D341Med (cell line): ENCODE measurements at places on chromosomes 2 and 18.

- no peak for DNase-seq
Observed at GRCh38 chr18:46891742-46892214, 25.5 kb downstream of the PIAS2 start.

DNA sequence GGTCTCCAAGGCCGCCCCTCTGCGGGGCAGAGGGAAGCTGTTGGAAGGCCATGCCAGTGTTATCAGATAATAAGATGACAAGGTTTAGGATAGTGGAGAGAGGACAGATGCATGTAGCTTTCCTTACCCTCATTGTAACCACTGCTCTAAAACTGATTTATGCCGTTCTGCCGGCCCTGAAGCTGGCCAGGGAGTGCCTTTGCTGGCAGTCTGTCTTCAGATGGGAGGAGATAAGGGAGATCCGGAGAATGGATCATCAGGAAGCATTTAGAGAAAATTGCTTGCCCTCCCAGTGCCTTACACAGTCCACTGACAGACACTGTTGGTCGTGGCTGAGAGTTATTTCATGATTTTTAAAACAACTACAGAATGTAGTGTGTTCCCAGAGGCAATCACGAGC lies 35.4 kb upstream of the MYO3B start:
- no peak for DNase-seq

GRCh38 chr2:237801466-237801865 lies 2.9 kb downstream of the RBM44 start:
- no peak for DNase-seq

DNA sequence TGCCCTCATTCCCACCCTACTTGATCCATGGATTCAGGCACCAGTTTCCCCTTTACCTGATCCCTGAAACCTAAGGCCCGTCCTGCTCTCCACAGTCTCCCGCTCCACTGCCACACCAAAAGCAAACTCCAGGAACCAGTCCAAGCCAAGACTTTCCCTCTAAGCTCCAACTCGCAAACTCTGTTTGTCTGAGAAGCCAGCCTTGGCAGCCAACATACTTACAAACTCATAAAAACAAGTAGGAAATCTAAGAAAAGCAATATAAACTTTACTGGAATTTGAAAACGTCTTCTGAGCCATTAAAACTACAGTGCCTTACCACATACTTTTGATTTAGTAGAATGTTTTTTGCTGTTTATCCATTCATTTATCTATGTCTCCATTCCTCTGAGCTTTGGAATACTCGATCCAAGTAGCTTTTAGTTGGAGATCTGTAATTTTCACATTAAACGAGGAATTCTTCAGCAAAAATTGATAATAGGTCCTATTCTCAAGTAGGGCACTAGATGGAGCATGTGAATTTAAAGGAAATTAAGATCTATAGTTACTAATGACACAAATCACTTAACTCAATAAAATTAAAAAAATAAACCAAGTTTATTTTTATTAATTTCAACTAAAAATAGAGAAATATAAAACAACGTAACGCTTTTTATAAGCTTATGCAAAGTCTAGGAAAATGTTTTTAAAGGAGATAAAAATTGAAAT lies 199.7 kb downstream of the MYO3B start:
- DNase-seq: no peak

GRCh38 chr2:226488034-226488433 lies 311.6 kb downstream of the IRS1 start:
- no peak for DNase-seq

DNA sequence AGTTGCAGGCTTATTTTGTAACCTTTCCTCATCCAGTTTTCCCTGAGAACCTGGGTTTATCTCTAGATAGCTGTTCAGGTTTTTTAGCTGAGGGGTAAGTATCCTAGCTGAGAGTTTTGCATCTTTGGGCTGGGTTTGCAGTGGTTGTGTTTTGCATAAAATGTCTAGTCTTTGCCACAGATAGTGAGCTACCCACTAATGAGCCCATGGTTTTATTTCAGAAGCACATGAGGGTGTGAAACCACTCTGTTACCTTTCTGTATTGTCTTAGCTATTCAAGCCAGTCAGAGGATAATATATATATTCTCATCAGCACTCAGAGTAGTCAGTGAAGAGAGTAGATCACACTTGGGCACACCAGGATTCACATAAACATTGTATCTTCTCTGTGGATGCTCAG lies 24.6 kb upstream of the TXNDC2 start:
- DNase-seq: no peak

- no peak for DNase-seq
Observed at GRCh38 chr2:207993151-207993763, 32.1 kb downstream of the PLEKHM3 start.

DNA sequence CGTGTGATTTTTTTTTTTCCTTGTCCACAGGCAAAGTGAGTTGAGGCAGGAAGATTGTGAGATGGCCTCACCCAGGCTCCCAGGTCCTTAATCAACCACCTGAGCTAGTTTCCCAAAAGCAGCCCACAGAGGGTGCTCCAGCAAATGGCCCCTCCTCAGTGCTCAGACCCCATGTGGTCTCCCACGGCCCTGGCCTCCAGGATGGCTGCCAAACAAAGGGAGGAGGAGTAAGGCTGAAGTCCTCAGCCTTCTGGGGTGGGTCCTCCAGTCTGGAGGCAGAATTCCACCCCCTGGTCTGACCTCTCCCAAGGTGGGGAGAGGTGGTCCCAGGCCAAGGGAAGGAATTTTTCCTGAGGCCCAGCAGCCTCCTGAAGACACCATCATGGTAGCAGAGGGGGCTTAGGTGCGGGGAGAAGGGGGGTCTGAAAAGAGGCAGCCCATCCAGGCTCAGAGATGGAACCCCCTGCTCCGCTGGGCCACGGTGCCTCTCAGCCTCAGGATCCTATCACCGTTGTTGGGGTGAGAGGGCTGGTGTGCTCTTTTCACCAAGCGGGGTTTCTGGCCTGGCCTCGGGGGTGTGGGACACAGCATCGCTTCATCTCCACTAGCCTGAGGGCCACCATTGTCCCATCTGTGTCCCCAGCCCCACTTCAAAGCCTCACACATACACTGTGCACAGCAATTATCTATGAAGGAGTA lies 2.3 kb downstream of the NGEF start:
- DNase-seq: no peak

DNA sequence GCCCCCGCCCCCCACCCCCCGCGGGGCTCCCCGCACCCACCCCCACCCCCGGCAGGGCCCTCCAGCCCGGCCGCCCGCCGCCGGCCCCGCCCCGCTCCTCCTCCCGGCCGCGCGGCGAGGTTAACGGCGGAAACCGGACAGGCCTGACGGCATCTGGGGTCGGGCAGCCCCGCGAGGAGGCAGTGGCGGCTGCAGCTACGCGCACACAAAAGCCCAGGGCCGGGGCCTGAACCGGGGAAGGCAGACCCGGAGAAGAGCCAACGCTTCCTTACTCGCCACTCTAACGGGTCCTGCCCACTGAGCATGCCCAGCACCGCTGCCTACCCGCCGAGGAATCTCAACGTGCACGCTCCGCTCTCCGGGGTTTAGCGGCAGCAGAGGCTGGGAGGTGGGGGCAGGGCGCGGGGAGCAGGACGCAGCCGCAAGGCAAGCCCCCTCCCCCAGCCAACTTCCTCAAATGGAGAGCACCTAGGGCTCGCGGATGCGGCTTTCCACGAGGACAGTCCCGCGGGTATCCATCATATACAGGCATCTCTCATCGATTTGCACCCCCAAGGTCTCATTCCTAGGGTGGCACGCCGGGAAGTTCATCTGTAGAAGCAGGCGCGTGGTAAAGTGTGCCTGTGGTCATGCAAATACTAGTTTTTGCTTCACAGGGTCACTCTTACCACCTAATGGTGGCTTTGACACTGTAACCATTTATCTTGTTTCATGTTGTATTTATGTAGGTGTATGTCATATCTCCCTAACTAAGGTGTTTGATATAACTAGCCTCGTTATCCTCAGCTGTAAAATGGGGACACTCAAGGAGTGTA lies at the start of gene MEMO1:
Gene MEMO1 (minus strand): TSS at position 339 of the 815 bp plus-strand sequence. CDS start 761 bp downstream, outside the sequence.
- DNase-seq: peak; percentile 94

- DNase-seq: no peak
Observed at GRCh38 chr2:214489702-214490101, 78.8 kb downstream of the VWC2L start.
